Testis (tissue), 5 donors: ENCODE measurements at places on chromosomes 12 and 14. TPM values are rescaled to one million over a fixed set of nuclear protein-coding genes. Genes with fewer than 3 reads are reported as not detected.

Gene PZP
- total RNA-seq = 4.6 TPM

Gene OASL
- total RNA-seq = 0.74 TPM

Gene NXPH4
- 7.5 TPM for total RNA-seq

Gene LIN7A
- 5.8 TPM for total RNA-seq

Gene ASCL1
- total RNA-seq = 0.71 TPM

Gene RNASE8
- not detected for total RNA-seq

Gene KRT83
- total RNA-seq = 0.39 TPM

Gene VIPAS39
- 52.3 TPM for total RNA-seq

Gene PMEL
- 11.1 TPM for total RNA-seq

DNA sequence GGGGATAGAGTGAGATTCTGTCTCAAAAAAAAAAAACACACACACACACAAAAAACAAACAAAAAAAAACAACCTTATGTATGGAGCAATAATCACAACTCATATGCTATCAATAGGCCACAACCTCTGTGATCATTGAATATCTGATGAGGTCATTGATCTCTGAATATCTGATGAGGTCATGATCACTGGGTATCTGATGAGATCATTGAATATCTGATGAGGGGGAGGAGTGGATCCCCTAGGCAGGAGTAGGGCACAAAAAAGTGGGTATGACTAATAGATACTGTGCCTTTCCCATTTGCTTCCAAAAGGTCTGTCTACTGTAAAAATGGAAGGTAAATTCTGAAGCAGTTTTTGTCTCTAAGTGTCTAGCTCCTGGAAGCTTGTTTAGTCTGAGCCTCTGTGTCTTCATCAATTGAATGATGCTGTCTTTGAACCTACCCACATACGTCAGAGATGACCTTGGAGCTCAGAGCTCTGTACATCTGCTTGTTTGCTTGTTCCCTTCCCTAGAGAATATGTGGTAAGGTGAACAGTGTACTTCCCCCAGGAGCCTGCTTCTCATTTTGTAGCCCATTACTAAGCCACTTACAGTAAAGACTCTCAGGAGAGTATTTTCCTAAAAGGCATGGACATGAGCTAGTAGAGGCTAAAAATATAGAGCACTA, 13.6 kb downstream of the PAH start:
- no peak for DNase-seq

- DNase-seq = no peak
These were observed 172.2 kb downstream of the PTPRO start for GRCh38 chr12:15494329-15495046.

DNA sequence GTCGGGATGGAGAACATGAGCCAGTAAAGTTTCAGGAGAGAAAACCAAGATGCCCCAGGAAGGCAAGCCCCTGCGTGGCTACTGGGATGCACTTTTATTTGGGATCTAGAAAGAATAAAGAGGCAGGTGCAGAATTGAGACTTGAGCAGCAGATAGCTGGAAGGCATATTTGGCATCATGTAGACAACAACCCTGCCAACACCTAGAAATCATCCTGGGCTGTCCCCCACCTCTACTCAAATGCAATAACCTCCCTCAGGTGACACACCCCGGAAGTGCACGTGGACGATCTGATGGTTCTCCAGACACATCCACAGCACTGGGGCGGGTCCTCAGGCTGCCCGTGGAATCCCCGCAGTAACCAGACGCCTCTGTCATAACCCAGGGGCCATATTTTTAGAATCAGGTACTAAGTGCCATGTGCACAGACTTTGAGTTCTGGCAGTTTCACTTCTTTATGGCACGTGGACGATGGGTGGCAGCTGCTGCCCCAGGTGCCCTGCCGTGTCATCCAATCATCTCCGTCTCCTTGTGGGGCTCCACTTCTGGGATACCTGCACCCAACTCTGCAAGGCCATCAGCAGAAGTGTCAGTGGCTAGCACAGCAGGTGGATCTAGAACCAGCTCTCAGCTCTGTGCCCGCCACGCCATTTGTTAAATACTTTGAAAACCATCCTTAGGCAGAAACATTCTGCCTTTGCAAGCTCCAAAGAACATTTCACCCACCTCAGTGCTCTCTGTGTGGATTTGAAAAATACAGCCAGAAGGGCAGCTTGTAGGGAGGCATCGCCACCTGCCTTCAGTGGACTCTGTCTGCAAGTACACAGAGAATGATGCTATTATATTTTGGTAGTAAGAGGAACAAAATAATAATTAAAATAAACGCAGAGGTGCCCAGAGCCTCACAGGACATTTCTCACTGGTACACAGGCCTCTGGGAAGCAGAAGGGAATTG, 771.7 kb upstream of the TMEM132C start:
- no peak for DNase-seq

DNA sequence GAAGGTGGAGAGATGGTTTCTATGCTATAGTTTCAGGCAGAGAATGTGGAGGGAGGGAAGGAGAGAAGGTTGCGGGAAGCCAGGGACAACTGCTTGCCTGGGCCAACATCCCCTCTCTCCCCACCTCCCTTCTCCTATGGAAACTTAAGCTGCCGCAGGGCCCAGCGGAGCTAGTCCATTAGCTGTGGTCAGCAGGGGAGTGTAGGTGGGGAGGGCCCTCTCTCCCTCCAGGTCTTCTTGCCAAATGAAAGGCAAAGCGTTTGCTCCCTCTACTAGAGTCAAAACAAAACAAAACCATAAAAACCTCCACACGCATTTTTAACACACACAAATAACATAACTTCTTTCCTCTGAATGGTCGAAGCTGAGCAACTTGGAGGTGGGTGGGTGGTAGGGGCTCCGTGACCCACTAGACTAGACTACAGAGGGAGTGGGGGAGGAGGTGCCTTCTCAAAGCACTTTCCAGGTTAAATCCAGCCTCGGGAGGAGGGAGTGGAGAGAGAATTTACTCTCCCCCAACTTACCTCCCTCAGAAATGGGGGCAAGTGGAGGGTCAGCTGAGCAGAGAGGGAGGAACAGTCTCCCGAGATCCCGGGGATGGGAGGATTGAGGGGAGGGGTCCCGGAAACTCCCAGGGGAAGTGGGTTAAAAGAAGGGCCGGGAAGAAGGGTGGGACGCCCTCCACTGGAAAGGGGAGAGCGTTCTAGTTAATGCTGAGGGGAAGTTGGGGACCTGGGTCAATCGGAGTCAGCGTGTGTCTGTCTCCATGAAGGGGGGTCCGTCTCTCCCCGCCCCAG, 4.6 kb upstream of the CACNB3 start:
- peak; percentile 43 for DNase-seq

DNA sequence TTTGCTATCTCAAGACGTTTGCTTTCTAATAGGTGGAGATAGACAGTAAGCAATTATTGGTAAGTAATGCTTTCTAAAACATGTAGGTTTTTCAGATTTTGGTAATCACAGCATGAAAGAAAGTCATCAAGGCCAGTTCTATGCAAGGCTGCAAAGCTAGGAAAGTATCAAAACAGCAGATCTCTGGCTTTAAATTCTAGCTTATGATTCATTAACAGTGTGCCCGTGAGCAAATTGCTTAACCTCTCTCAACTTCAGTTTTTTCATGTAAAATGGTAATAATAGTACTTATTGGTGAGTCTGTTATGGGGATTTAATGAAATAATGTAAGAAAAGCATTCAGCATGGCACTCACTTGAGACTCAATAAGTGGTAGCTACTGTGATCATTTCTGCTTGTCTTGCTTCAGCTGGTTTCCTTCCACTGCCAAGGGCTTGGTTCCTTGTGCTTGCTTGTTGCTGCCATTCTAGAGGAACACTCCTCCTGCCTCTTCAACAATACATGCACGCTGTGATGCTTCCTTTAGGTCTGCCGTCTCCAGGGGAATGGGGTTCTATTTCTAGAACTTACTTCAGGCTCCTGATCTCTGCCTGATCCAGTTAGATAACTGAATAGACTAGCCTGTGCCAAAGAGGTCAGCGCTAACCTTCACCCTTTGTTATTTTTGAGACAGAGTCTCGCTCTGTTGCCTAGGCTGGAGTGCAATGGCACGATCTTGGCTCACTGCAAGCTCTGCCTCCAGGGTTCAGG, 88.4 kb downstream of the CAND1 start:
- DNase-seq = no peak

GRCh38 chr12:94597268-94597667, 53.1 kb downstream of the TMCC3 start:
- DNase-seq = no peak

DNA sequence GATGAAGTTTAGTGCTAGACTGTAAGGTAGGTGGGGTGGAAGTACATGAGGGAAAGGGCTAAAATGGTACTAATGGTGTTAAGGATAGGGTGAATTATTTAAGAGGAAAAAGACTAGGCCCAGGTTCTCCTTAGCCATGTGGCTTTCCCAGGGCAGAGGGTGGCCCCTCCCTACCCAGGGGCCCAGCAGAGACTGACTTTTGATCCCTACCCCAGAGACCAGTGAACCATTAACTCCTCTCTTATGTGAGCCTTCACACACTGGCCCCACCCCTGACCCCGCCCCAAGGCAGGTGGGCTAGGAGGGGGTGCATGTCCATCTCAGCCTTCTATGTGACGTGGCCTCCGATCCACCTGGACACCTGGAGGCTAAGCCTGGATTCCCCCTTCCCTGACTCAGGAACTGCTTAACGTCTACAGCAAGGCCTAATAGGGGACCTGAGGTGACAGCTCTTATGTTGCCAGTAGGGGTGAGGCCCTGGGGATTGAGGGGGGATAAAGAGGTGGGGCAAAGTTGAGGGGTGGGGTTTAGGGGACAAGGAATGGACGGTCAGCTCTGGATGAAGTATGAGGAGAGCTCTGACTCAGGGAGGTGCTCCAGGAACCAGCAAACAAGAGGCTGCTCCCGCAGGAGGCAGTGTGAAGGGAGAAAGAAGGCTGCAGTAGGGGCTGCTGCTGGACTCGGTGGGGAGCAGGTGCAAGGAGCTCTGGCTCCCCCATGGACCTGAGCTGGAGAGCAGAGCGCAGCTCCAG, 757 bp downstream of the SLC39A5 start:
- DNase-seq = no peak

GRCh38 chr12:88037770-88038169, 8.6 kb upstream of the C12orf50 start:
- no peak for DNase-seq

DNA sequence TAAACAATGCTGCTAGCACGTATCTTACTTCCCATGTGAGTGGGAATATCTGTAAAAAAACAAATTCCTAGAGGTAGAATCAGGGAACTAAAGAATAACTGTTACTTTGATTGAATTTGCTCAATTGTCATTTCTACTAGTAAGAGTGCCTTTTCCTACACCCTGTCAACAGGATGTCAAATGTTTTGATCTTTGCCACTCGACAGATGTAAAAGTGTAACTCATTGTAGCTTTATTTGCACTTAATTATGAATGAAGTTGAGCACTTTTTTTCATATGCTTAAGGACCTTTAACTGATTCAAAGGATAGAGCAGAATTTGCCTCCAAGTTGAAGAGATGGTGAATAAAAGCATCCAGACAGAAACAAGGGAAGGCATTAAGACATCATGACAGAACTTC, 104.5 kb downstream of the PPP1R12A start:
- DNase-seq = no peak

DNA sequence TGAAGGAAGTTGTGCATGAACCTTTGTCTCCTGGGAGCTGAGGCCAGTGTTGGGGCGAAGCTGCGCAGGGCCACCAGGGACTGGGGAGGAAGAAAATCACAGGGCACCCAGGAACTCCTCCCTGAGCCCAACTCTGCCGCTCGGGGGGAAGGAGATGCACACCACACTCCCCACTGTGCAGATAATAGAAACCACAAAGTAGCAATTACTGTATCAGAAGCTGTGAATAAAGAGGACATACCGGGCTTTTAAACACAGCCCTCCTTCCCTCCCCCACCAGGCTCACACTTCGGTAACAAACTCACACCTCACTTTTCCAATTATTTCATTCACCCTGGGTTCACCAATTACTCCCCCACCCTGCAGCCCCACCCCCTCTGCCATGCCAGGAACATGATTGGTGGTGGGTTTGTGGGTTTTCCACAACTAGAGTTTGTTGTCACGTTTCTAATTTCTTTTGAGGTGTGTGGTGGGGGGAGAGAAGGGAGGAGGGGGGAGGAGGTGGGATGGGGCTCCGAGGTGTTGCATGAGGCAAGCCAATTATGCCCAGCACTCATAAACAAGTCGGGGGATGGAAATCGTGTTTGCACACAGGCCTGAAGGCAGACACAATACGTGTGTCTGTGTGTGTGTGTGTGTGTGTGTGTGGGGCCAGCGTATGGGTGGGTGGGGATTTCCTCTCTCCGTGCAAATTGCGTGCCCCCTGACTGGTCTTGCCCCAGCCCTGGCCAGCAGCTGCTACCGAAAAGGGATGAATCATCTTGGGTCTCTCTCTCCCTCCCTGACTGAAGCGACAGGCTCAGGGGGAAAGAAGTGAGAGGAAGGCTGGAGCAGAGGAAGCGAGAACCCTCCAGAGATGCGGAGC, 103.3 kb downstream of the RBM19 start:
- peak; percentile 48 for DNase-seq

DNA sequence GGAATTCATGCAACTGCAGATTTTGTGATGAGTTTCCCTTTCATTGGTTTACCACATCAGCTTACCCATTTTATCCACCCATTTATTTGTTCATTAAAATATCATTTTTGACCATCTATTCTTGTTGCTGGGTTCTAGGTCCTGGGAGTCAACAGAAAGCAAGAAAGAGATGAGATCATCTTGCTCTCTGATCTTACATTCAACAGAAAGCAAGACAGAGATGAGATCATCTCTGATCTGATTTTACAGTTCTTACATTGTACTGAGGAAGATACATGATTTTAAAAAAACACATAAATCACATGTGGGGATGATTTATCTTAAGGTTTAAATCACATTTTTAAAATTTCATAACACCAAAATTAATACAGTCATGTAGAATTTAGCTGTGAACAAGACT, 2.3 kb downstream of the TAS2R46 start:
- DNase-seq = no peak

DNA sequence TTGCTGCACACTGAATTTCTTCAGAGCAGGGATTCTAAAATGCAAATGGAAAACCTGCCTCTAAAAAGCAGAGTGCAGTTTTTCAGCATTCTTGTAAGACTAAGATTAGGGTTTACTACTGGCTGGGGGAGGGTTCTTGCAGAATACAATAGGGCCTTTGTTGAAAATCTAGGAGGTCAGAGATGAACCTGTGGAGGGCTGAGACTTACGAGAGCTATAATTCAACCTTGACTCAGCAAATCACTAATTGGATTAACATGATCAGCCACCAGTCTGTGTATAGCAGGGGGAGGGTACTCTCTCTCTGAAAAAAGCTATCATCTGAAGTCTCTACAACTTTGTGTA, 92.6 kb upstream of the HIF1A start:
- no peak for DNase-seq

- DNase-seq = no peak
These were observed 31.3 kb downstream of the SOCS2 start for GRCh38 chr12:93603762-93604161.

DNA sequence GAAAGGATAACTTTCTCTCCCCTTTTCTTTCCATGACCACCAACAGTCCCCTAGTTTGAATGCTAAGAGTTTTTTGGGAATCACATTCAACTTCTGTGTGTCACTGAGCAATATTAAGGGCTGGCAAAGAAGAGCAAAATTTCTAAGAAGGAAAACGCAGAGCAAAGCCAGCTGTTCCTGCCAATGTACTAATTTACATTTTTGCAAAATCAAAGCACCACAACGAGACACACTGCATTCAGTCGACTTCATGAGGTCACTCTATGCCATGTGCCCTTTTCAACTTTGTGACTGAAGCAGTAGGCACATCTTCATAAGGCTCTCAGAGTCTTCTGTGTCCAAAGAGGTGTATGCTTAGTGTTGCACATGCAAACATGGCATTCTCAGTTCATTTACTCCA, 66.4 kb downstream of the PTPRR start:
- no peak for DNase-seq
